ENCODE measurements at places on chromosomes 1 and 21. TPM values are rescaled to one million over a fixed set of nuclear protein-coding genes. Genes with fewer than 3 reads are reported as not detected.

The PTCH2 gene
- 0.93 TPM for total RNA-seq

The DCDC2B gene
- total RNA-seq, result not detected

The STPG1 gene
- 7.5 TPM for total RNA-seq

The ADAMTS4 gene
- 438 TPM for total RNA-seq

The IQCC gene
- total RNA-seq, result 0.67 TPM

The NUDT4B gene
- total RNA-seq, result 0.74 TPM

The KHDC4 gene
- 30.7 TPM for total RNA-seq

The ADAMTS5 gene
- total RNA-seq, result 60.0 TPM

The RIIAD1 gene
- not detected for total RNA-seq

The KCNA3 gene
- 0.90 TPM for total RNA-seq

The RGS7 gene
- total RNA-seq, result not detected

The KRTAP13-2 gene
- not detected for total RNA-seq
